ENCODE measurements at places on chromosomes 12 and 14. TPM values are rescaled to one million over a fixed set of nuclear protein-coding genes. Genes with fewer than 3 reads are reported as not detected.

Gene SPPL3
- 18.6 TPM for polyA plus RNA-seq

Gene SYT1
- 1.6 TPM for polyA plus RNA-seq

Gene TMEM132C
- not detected for polyA plus RNA-seq

Gene ADAMTS20
- polyA plus RNA-seq = not detected

Gene FOXM1
- polyA plus RNA-seq = 0.88 TPM

Gene LRP1-AS
- not detected for polyA plus RNA-seq

Gene TEX52
- polyA plus RNA-seq = not detected

Gene OAS2
- 44.7 TPM for polyA plus RNA-seq

Gene FAM186B
- 0.16 TPM for polyA plus RNA-seq

Gene SPTB
- polyA plus RNA-seq = 0.06 TPM

Gene STAC3
- 2.4 TPM for polyA plus RNA-seq

Gene MEG3
- not detected for polyA plus RNA-seq

Data from IgD-negative memory B cell (primary cell).